ENCODE measurements at places on chromosomes 12 and 14. TPM values are rescaled to one million over a fixed set of nuclear protein-coding genes. Genes with fewer than 3 reads are reported as not detected.

EIF2B1 gene
- 45.0 TPM for total RNA-seq

ATL1 gene
- 1.4 TPM for total RNA-seq

PPP1R1A gene
- not detected for total RNA-seq

TNFAIP2 gene
- 41.8 TPM for total RNA-seq

TAS2R20 gene
- total RNA-seq, result 1.6 TPM

GRIP1 gene
- total RNA-seq, result 6.5 TPM

PGAM5 gene
- total RNA-seq, result 19.3 TPM

PTCSC3 gene
- not detected for total RNA-seq

PTHLH gene
- not detected for total RNA-seq

ETFRF1 gene
- 39.5 TPM for total RNA-seq

TAS2R46 gene
- total RNA-seq, result 2.8 TPM

FSCB gene
- not detected for total RNA-seq

TMEM132D gene
- total RNA-seq, result not detected

CISTR gene
- total RNA-seq, result not detected

IL26 gene
- not detected for total RNA-seq

CAPZA3 gene
- total RNA-seq, result not detected

CFAP251 gene
- total RNA-seq, result 0.88 TPM

SPATA7 gene
- 1.9 TPM for total RNA-seq
